ENCODE measurements at places on chromosomes 4 and X.

DNA sequence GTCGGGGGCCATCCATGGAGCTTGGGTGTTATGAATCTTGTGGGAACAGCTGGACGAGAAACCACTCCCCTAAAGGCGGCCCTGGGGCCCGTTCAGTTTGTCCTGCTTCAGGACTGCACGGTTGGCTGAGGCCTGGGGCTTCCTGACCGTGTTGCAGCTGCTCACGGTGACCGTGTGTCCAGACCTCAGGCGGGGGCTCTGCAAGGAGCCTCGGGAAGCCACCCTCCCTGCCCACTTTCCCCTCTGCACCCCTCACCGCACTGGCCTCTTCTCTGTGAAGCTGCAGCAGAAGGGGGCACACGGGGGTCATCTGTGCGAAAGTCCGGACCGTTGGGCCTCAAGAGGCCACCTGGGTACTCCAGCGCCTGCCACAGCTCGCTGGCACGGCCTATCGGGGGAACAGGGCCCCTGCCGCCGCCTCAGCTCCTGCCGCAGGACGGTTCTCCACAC, 29.4 kb downstream of the UVSSA start:
- DNase-seq: no peak

- peak; percentile 51 for DNase-seq
These were observed 185.6 kb downstream of the RAP1GDS1 start for GRCh38 chr4:98446499-98447375.

- no peak for DNase-seq
These were observed 128.5 kb downstream of the NFKB1 start for GRCh38 chr4:102629673-102630072.

DNA sequence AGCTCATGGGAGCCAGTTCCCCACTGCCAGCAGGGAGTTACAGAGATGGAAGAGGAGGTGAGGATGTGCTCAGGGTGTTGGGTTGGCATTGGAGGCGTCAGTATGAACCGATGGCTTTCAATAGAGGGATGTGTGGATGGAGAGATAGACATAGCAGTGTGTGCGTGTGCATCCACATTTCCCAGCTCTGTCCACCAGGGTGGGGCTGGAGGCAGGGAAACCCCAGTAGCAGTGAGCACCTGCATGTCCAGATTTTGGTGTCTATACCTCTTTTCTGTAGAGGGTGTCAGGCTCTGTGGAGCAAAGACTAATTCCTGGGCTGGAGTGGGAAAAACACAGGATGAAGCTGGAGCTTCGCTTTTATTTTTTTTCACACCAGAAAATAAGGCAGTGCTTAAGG, 37.2 kb upstream of the HGFAC start:
- DNase-seq: no peak

DNA sequence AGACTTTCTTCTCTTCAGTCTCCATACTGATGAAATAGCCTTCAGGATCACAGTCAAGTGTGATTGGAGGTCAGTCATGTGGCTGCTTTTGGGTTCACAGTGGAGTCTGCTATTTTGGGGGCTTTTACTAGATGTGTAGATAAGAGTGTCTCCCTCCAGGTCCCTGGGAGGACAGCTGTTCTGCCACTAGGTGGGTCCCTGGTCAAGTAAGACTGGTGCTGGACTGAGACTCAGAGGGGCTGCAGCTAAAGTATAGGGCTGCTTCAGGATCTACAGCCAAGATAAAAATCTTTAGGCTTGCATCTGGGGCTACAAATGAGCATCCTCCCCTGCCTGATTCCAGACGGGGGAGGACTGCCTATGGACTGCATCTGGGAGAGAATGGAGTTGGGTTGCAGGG, 200.7 kb upstream of the ANKRD50 start:
- no peak for DNase-seq

DNA sequence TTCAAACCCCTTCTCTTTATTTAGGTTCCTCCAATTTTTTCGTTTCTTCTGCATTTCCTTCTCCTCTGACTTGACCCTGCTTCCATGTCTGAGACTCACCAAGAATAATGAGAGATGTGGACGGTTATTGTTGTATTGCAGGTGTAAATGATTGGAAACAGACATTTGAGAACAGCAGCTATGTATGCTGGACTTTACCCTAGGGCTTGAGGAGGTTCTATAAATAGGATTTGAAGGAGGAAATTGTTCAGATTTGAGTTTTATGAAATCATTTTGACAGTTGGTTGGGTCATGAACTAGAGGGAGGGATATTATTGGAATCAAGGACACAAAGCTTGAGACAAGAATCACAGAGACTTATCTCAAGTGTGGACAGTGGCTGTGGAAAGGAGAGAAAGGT, 614.6 kb upstream of the CPEB2 start:
- DNase-seq: no peak

GRCh38 chrX:27815209-27815608, 7.4 kb downstream of the MAGEB10 start:
- DNase-seq: no peak

DNA sequence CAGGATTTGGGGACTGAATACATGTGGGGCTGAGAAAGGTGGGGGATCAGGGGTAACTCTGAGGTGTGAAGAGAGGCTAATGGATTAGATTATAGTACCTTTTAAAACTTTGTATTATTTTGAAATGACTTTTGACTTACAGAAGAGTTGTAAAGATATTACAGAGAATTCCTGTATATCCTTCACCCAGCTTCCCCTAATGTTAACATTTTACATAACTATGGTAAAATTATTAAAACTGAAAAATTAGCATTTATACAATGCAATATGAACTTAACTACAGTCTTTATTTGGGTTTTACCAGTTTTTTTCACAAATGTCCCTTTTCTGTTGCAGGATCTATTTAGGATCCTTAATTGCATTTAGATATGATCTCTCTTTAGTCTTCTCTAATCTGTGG, 57.4 kb downstream of the TMEM164 start:
- DNase-seq: no peak

- no peak for DNase-seq
These were observed 126.9 kb downstream of the MFAP3L start for GRCh38 chr4:169899295-169899694.

- no peak for DNase-seq
These were observed 6.1 kb downstream of the CXCR3 start for GRCh38 chrX:71612256-71612655.

DNA sequence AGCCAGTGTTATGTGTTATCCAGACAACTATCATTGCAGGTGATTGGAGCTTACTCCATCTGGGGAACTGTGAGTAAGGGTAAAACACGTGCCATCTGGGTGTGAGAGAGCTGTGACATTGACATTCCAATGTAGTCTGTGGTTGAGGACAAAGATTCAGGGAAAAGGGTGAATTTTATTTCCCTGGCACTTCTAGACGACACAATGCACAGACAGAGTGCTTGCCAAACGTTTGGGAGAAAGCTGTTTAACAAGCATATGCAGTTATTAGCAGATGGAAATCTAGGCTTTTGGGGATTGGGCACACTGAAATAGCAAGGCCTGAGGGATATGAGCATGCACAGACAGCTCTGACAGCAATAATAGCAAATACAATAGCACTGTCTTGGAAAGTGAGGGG, 21.3 kb upstream of the CTSO start:
- DNase-seq: no peak

- DNase-seq: no peak
These were observed 56.1 kb downstream of the PLS3 start for GRCh38 chrX:115616943-115617563.

DNA sequence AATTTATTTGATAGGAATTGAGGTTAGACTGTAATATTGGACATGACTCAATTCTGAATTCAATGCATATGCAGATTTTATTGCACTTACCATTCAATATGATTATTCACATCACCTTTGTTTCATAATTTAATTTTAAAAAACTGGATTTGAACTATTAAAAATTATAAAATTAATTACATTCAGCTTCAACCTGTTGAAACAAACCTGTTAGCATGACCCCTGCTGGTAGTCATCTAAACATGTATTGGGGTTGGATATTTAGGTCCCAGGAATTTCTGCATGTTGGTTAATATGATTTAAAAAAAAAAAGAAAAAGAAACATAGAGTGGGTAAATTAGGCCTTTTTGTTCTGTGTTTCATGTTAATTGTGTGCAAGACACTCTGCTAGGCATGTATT, 85.9 kb downstream of the ARSJ start:
- no peak for DNase-seq

DNA sequence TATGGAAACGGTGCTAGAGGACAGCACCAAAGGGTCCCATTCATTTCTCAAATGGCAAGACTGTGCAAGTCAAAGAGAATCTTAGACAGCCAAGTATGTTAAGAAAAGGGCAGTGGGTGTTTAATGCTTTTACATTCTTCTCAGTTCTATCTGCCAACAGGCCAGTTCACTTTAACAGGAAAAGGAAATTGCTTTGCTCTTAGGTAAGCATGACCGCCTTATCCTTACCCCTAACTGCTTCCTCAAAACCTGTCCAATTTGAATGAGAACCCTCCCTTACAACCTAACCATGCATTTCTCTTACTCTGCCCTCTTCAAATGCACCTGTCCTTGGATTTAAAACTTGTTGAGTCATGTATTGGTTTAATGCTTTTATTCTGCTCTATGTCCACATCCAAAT, 44.5 kb upstream of the BLTP1 start:
- no peak for DNase-seq

GRCh38 chrX:154044091-154044490, 24.4 kb upstream of the IRAK1 start:
- DNase-seq: no peak

DNA sequence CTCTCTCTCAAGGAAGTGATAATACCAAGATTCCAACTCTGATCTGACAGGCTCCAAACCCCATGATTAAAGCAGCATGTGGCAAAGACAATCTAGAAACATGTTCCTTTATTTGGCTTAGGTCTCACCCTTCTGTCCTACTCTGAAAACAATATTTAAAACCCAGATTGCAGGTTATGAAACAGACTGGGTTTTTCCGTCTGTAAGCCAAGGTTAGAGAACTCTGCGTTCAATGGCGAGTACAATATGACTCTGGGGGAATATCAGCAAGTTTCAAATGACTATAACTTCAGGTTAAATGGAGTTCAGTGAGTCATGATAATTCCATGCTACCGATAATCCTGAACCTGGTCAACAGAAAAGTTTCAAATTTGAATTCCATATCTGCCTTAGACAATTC, 50.8 kb downstream of the ANAPC10 start:
- DNase-seq: no peak

DNA sequence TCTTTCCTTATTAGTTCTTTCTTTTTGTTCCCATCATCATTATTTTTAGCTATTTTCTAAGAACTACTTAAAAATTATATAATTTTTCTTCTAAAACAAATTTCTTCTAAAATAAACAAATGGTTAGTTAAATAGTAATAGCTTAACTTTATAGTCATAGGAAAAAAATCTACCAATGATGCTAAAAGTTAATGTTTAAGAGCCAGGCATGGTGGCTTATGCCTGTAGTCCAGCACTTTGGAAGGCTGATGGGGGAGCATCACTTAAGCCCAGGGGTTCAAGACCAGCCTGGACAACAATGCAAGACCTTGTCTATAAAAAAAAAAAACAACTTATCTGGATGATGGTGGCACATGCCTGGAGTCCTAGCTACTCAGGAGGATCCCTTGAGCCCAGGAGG, 127.1 kb upstream of the ANXA3 start:
- DNase-seq: no peak

GRCh38 chrX:97402333-97402732, 518.6 kb downstream of the RPA4 start:
- no peak for DNase-seq

DNA sequence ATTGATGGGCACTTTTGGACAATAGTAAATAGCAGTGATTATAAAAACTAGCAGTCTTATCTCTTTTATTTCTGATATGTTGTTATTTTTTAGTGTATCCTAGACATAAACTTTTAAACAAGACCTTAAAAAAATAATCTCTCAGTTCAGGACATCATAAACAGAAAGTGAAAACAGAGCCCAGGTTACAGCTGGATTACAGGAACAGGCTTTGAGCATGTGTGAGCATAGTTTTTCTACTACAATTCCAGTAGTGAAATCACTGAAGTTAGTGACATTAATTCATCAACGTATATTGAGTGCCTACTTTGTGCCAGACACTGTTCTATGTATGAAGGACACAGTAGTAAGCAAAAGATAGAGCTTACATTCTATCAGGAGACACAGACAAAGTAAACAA, 16.9 kb downstream of the TRIM75 start:
- no peak for DNase-seq

- no peak for DNase-seq
These were observed 4.2 kb upstream of the PYURF start for GRCh38 chr4:88527787-88528186.

DNA sequence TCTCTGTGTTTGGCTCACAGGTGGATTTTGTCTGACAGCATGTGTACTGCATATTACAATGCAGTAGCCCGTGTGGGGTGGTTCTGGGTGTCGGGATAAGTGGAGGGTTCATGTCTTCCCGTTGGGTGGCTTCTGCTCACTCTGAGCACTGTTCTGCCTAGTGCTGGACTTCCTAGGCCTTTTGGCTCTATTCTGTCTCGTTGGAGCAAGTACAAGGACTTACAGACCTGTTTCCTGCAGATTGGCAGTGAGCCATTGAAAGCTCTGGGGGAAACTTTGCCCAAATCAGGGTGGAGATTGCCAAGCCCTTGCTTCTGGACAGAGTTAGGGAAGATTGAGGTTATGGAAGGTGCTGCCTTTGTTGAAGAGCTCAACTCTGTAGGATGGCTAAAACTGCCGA, 91.1 kb upstream of the SLC4A4 start:
- no peak for DNase-seq

DNA sequence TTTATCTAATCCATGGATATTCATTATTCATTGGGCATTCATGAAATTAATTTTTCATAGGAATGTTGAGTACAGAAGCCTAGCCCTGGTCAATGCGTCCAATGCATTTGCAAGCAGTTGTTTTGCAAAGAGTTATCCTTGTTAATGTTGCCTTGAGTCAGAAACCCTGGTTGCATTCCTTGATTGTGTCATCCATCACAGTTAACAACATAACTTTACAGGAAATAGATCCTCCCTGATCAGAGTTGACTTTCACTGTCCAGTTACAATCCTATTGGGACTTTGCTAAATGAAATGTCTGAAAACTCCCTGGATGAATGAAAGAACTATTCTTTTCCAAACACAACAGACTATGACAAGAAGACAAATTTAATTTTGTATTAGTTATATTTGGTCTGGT, 924.3 kb upstream of the SLIT2 start:
- DNase-seq: no peak

Data from suppressor macrophage (primary cell).